COLO829 (cell line): ENCODE measurements at places on chromosomes 6 and 20.

DNA sequence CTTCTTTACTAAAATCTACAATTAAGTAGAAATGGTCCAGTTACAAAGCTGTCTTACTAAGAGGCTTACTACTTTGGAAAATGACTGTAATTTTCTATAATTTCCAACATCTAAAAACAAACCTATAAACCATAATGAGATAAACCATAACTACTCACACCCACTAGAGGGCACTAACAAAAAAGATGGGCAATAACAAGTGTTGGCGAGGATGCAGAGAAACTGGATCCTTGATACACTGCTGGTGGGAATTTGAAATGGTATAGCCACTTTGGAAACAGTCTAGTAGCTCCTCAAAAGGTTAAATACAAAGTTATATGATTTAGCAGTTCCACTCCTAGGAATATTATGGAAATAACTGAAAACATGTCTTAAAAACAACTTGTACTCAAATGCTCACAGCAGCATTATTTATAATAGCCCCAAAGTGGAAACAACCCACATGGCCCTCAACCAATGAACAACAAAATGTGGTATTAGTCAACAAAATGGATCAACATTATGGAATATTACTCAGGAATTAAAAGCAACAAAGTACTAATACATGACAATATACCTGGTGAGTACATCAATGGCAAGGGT is 50.6 kb downstream of the GJA10 start:
- DNase-seq, result no peak

- DNase-seq, result no peak
Measured at GRCh38 chr20:52805843-52806242, 166.3 kb upstream of the TSHZ2 start.

DNA sequence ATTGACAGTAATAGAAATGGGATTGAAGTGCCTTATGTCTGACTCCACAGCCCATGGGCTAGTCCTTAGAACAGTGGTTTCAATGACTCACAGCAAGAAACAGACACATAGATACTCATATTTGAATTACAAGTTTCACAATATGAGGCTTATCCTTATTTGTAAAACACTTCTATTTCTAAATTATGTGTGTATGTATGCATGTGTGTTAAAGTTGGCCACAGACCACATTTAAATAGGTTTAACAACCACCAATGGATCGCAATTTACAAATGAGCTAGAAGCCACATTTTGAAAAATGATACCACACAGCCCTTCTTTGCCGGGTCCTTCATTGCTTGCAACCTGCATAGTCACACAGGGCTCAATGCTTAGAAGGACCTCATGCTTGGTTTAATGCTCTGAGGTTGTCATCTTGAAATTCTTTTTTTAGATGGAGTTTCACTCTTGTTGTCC is 157.8 kb upstream of the PREP start:
- no peak for DNase-seq

- no peak for DNase-seq
Measured at GRCh38 chr6:43981363-43981990, 145.8 kb downstream of the MRPL14 start.

DNA sequence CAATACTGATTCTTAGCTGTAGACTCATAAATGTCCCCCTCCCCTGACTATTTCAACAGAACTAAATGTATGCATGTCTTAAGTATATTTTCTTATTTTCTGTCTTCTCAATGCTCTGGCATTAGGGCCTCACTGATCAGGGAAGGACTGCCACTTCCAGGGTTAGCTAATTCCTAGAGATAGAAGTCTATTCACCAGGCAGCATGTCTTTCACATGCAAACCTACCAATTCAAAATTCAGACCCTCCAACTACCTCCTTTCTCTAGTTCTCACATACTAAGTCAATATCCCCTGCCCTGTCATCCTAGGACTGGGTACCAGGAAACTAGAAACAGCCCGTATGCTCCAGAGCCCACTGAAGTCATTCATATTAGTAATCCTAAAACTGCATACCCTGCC is 132.3 kb downstream of the RALGAPA2 start:
- DNase-seq, result no peak

GRCh38 chr20:33635341-33635740 is 26.8 kb upstream of the C20orf144 start:
- no peak for DNase-seq

DNA sequence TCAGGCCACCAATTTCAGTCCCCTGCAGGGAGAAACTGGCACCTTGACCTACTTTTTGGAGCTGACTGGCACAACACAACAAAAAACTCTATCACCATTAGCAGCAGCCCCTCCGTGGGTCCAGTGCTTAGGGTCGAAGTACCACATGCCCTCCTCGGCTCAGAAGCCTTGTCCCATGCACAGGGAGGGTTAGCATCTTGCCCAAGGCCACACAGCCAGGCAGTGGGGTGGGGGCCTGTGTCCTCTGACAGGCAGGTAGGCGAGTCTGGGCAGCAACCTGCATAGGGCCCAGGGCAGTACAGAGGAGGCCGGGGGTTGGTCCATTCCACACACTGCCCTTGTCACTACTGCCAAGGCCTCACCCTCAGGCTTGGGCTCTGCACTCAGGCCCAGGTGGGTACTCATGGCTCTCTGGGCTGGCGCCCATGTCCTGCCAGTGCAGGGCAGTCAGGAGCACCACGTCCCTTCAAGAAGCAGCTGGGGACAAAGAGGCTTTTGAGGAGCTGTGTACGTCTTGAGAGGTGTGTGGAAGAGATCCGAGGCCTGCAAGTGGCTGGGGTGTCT is 53.6 kb downstream of the PYGB start:
- no peak for DNase-seq
